ENCODE measurements at places on chromosomes 4 and X. TPM values are rescaled to one million over a fixed set of nuclear protein-coding genes. Genes with fewer than 3 reads are reported as not detected.

Gene TADA2B
- 17.6 TPM for polyA plus RNA-seq

Gene KLF8
- 9.0 TPM for polyA plus RNA-seq

Gene AKAP14
- polyA plus RNA-seq, result not detected

Gene ANAPC4
- polyA plus RNA-seq, result 10.6 TPM

Gene PPA2
- polyA plus RNA-seq, result 66.4 TPM

Gene ESX1
- polyA plus RNA-seq, result not detected

Gene CENPVL1
- not detected for polyA plus RNA-seq

Gene CENPVL3
- not detected for polyA plus RNA-seq

Gene ATP7A
- polyA plus RNA-seq, result 2.5 TPM

Gene NHS
- polyA plus RNA-seq, result 0.24 TPM

Gene LUZP4
- not detected for polyA plus RNA-seq

Gene CYTL1
- polyA plus RNA-seq, result 0.22 TPM

Gene ETDB
- not detected for polyA plus RNA-seq

Gene PPP4R3C
- polyA plus RNA-seq, result not detected

Gene CLDN22
- not detected for polyA plus RNA-seq

Gene AGTR2
- 0.03 TPM for polyA plus RNA-seq

Gene TIMP1
- polyA plus RNA-seq, result 342 TPM

Gene TMPRSS11D
- not detected for polyA plus RNA-seq

Gene NUP62CL
- 0.12 TPM for polyA plus RNA-seq

Gene RAB33A
- polyA plus RNA-seq, result 0.37 TPM

Gene FATE1
- 0.15 TPM for polyA plus RNA-seq

Gene COX7B2
- polyA plus RNA-seq, result not detected

Gene SPANXB1
- not detected for polyA plus RNA-seq

Gene TAPT1
- polyA plus RNA-seq, result 17.0 TPM

Gene MYOZ2
- polyA plus RNA-seq, result 0.13 TPM

Gene REPS2
- 15.1 TPM for polyA plus RNA-seq
